ENCODE measurements at places on chromosomes 11 and 22.

GRCh38 chr11:117950993-117951961 is 22.1 kb upstream of the TMPRSS13 start:
- DNase-seq: no peak

DNA sequence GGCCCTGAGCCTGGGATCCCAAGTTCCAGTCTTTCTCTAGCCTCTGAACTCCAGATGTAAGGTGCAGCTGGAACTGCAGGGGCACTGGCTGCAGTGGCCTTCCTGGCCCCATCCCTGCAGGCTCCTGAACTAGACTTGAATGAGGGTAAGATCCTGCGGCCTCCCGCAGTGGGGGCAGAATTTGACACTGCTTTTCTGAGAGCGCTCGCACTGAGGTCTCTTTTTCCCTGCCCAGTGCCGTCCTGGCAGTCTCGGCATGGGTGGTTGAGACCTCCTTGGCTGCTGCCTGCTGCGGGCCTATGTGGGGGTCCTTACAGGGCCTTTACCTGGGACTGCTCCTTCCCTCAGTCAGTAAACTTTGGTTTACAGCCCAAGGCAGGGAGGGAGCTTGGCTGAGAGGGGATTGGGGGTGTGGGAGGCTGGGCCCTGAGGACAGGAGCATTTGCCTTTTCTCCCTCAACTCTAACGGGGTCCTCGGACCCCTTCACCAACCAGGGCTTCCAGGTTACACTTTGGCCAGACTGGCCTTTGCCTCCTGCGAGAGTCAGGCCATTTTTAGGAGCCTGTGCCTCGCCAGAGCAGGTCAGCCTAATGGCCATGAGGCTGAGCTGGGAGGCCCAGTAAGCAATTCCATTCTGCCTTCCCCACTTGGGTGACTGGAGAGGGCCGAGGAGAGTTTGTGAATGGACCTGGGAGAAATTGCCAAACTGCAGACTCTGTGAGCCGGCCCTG is 35.4 kb downstream of the FAM83F start:
- no peak for DNase-seq

- DNase-seq: no peak
Measured at GRCh38 chr11:116654526-116654925, 118.3 kb downstream of the BUD13 start.

DNA sequence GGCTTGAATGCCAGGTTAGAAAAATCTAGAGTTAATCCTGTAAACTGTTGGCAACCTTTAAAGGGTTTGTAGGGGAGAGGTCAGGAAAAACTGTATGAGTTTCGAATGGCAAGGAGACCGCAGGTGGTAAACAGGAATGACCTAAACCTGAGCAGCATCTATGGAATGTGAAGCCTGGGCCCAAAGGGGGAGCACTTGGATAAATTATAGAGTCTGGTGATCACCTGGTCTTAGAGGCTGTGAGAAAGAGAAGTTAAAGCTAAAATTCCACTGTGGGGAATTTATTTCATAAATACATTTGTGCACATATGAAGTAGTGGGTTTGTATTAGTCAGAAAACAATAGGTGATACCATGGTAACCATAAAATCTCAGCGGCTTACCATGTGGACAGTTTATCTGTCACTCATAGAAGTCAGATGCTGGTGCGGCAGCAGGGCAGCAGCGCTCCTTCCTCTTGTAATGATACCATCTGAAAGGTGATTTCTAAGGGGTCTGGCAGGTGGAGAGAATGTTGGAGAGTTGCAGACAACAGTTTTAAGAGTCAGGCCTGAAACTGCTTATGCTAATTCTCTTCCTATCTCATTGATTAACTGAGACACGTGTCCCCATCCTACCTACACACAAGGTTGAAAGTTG is 1104.4 kb upstream of the CCDC90B start:
- DNase-seq: no peak

- no peak for DNase-seq
Measured at GRCh38 chr11:67111261-67111660, 7.8 kb upstream of the KDM2A start.

Data from cerebellar nuclear complex (tissue), 1 donor.